ENCODE measurements at places on chromosomes 5 and 9. TPM values are rescaled to one million over a fixed set of nuclear protein-coding genes. Genes with fewer than 3 reads are reported as not detected.

GRCh38 chr9:15735083-15735857 lies 182.4 kb downstream of the CCDC171 start:
- DNase-seq, result no peak

GRCh38 chr5:132300577-132301343 lies 6.6 kb downstream of the SLC22A4 start:
- DNase-seq, result no peak

DNA sequence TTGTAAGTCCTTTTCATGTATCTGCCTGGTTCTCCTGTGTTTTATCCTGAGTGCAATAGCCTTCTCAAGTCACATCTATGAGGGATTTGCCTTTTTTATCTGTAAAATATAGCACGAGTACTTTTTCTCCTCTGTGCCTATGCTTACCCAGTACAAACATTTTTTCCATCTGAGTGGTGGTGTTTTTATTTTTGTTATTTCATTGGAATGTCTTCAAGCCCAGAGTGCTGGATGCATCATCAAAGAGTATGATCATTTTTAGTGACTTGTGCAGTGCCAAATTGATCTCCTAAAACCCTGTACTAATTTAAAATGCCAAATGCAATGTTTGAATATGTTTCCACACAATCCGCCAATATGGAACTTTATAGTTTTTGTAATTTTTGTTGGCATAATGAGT lies 86.1 kb downstream of the TLE4 start:
- DNase-seq, result no peak

DNA sequence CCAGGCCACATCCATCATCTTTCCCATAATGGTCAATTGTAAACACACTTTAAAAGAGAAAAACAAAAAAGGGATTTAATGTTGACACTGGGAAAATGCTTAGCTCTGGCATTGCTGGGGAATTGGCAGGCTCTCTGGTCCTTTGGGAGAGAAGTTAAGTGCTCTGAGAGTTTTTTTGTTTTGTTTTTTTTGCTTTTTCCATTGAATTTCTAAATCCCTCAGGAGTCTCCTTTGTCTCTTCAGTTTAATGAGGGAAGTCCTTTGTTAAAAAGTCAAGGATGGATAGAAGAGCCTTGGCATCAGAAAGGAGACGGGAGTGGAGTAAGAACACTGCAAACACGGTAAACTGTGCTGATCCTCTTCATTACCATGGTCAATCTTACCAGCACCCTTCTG lies 7.1 kb upstream of the HAND1 start:
- DNase-seq, result no peak

Gene MCCC2
- total RNA-seq, result 39.9 TPM

Data from upper lobe of right lung (tissue), 1 donor.